Thymus (tissue), 14 donors: ENCODE measurements at places on chromosomes 7 and 10. TPM values are rescaled to one million over a fixed set of nuclear protein-coding genes. Genes with fewer than 3 reads are reported as not detected.

DNA sequence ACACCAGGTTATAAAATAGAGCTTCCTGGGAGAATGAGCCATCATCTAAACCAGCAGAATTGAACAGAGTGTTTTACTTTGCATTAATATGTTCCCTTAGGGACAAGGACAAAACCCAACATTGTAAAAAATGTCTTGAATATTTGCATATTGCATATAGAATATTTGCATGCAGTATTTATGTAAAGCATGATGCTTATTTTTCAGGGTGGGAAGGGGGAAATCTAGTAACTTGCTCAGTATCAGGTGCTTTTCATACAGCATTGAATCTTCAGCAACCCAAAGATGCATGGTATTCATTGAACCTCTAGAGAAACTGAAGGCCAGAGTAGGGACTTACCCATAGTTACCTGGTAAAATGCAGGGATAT lies 409.2 kb upstream of the ZMIZ1 start:
- H3K27ac ChIP-seq = no peak overlapping the region
- no peak overlapping the region for H3K4me3 ChIP-seq
- peaks cover 14% of the 10 kb centered on the region for H3K4me1 ChIP-seq
- no peaks in the 10 kb centered on the region for H3K36me3 ChIP-seq
- DNase-seq = no peak

- H3K4me3 ChIP-seq = no peak overlapping the region
- peak; percentile 7 for DNase-seq
- no peak overlapping the region for H3K27ac ChIP-seq
- H3K27me3 ChIP-seq = no peaks in the 10 kb centered on the region
- H3K36me3 ChIP-seq = no peaks in the 10 kb centered on the region
Measured at GRCh38 chr10:92544296-92544695, 29.6 kb downstream of the IDE start.

DNA sequence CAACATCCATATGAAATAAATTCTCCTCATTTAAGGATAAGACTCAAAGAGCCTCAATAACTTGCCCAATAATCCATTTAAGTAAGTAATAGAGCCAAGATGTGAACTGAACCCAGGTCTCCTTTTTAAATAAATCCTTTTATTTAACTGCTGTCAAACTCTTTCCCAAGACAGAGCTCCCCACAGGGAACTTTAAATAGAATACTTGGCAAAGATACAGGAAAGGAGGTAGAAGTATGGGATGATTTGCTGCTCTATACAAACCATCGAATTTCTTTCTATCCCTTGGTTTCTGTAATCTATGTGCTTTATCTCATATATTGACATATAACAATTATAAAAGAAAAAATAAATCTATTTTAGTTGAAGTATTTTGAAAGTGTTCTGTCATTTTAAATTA lies 295.9 kb downstream of the CSTF2T start:
- H3K4me3 ChIP-seq = no peak overlapping the region
- H3K36me3 ChIP-seq = no peaks in the 10 kb centered on the region
- H3K27me3 ChIP-seq = no peaks in the 10 kb centered on the region
- no peak overlapping the region for H3K27ac ChIP-seq
- no peak for DNase-seq
- H3K4me1 ChIP-seq = no peaks in the 10 kb centered on the region

GRCh38 chr10:8449909-8450308 lies 395.4 kb downstream of the GATA3 start:
- H3K4me3 ChIP-seq = no peak overlapping the region
- H3K4me1 ChIP-seq = peaks cover 11% of the 10 kb centered on the region
- H3K27ac ChIP-seq = no peak overlapping the region
- H3K27me3 ChIP-seq = no peaks in the 10 kb centered on the region
- no peak for DNase-seq
- H3K36me3 ChIP-seq = no peaks in the 10 kb centered on the region

Gene C10orf62
- not detected for total RNA-seq

Gene ZRANB1
- 17.5 TPM for total RNA-seq
